ENCODE measurements at places on chromosomes 3 and 15. TPM values are rescaled to one million over a fixed set of nuclear protein-coding genes. Genes with fewer than 3 reads are reported as not detected.

GRCh38 chr3:78745847-78746246 lies 1022.0 kb downstream of the ROBO1 start:
- DNase-seq: no peak
- no peak overlapping the region for H3K27ac ChIP-seq
- no peaks in the 10 kb centered on the region for H3K36me3 ChIP-seq
- no peaks in the 10 kb centered on the region for H3K4me1 ChIP-seq
- no peaks in the 10 kb centered on the region for H3K27me3 ChIP-seq

DNA sequence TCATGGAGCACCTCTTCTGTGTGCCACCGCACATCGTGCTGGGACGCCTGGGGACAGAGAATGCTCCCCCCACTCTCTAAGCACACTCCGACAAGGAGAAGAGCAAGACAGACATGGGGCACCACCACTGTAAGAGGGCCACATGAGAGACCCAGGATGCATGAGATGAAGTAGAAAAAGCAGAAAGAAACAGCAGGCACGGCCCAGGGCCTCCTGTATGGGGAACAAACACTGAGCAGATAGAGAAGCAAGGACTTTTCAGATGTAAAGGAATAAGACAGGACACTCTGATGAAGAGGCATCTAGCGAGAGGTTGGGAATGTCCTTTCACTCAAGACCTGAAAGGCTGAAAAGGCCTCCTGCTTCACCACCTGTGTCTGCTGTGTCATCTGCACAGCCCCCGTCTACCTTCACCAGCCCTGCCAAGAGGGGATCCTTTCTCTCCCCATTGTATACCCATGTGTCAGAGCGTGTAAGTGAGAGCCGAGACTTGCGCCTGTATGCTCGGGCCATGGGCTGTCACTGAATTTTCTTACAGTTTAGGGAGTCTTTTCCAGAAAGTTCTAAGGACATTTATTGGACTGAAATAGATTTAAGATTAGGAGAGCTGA lies 125.6 kb downstream of the LRRK1 start:
- DNase-seq: no peak
- H3K36me3 ChIP-seq: no peaks in the 10 kb centered on the region
- H3K27ac ChIP-seq: no peak overlapping the region
- no peaks in the 10 kb centered on the region for H3K27me3 ChIP-seq

DNA sequence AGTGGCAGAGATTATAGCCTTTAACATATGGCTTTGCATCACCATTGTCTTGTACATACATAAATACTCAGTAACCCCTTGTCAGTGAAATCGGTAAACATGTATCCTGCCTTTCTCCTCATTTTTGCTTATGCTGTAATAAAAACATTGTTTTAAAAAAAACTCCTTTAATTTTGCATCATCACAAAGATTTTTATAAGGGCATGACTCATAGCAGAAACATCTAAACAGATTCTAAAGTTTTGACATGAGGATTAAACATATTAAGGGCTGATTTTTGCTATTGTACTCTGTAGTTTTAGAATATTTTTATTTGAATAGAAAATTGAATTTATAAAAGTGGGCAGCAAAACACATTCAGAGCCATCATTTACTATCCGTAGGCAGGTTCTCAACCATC lies 275.9 kb downstream of the ZIC4 start:
- no peaks in the 10 kb centered on the region for H3K36me3 ChIP-seq
- H3K27ac ChIP-seq: no peak overlapping the region
- DNase-seq: no peak
- no peaks in the 10 kb centered on the region for H3K4me1 ChIP-seq
- no peak overlapping the region for H3K4me3 ChIP-seq

DNA sequence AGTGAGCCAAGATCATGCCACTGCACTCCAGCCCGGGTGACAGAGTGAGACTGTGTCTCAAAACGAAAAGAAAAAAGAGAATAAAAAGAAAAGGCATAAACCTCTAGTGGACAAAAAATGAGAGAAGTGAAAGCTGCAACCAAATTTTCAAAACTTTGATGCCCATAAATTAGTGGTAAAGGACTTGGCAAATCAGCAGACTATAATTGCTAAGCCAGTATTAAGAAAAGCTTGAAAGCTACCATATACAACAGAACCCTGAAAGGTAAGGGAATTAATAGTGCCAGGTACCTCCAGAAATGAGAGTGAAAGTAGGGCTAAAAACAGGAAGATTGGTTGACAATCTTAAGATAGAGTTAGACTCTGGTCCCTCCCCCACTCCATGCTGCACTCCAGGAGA lies 32.9 kb upstream of the SLC22A13 start:
- H3K4me1 ChIP-seq: no peaks in the 10 kb centered on the region
- H3K4me3 ChIP-seq: no peak overlapping the region
- H3K36me3 ChIP-seq: peaks cover 6% of the 10 kb centered on the region

- H3K4me1 ChIP-seq: peaks cover 25% of the 10 kb centered on the region
- H3K27me3 ChIP-seq: no peaks in the 10 kb centered on the region
- H3K36me3 ChIP-seq: no peaks in the 10 kb centered on the region
Measured at GRCh38 chr3:194691481-194692283, 6.0 kb downstream of the FAM43A start.

SERPINI1 gene
- total RNA-seq: 3.0 TPM

- no peak overlapping the region for H3K27ac ChIP-seq
- no peak overlapping the region for H3K4me3 ChIP-seq
- no peaks in the 10 kb centered on the region for H3K4me1 ChIP-seq
- no peaks in the 10 kb centered on the region for H3K36me3 ChIP-seq
- no peak for DNase-seq
- H3K27me3 ChIP-seq: no peaks in the 10 kb centered on the region
Measured at GRCh38 chr3:191342411-191342810, 12.1 kb upstream of the UTS2B start.

Measured in T-cell (primary cell).